Esophagus muscularis mucosa (tissue), 4 donors: ENCODE measurements at places on chromosomes 13 and 19. TPM values are rescaled to one million over a fixed set of nuclear protein-coding genes. Genes with fewer than 3 reads are reported as not detected.

ATP4B gene
- total RNA-seq: not detected

CELF5 gene
- total RNA-seq: not detected

SLC8A2 gene
- total RNA-seq: 9.9 TPM

ATP1A3 gene
- 4.3 TPM for total RNA-seq

HNRNPA1L2 gene
- 2.0 TPM for total RNA-seq

ARMC6 gene
- total RNA-seq: 16.2 TPM

CGB1 gene
- total RNA-seq: not detected

SBK2 gene
- total RNA-seq: not detected

PSPN gene
- 3.7 TPM for total RNA-seq

IL17D gene
- total RNA-seq: 6.3 TPM

LIPE gene
- 8.0 TPM for total RNA-seq

LRRC8E gene
- not detected for total RNA-seq

NLRP11 gene
- not detected for total RNA-seq

KCNJ14 gene
- total RNA-seq: 0.86 TPM

PLVAP gene
- total RNA-seq: 105 TPM

CD37 gene
- total RNA-seq: 8.0 TPM

KCNC3 gene
- 0.32 TPM for total RNA-seq

PRKCG gene
- not detected for total RNA-seq
